NCI-H446 treated with DMSO at 0.1 percent for 48 hours (cell line): ENCODE measurements at places on chromosomes 4 and X.

DNA sequence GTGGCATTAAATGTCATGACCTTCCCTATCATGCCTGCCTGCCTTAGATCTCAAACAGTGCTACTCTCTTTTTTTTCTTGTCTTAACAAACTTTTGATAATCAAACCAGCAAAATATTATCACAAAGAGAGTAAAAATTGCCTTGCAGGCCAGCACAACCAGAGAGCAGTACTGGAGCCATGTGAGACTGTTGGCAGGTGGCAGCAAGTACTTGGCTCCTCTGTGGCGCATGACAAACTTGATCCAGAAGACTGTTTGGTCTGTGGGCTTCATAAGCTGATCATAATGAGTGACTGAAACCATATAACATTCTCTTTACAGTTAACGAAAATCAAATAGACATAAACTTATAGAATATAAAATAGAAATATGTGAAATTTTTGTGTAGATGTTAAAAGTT is 33.3 kb upstream of the UGT2A3 start:
- DNase-seq = no peak

DNA sequence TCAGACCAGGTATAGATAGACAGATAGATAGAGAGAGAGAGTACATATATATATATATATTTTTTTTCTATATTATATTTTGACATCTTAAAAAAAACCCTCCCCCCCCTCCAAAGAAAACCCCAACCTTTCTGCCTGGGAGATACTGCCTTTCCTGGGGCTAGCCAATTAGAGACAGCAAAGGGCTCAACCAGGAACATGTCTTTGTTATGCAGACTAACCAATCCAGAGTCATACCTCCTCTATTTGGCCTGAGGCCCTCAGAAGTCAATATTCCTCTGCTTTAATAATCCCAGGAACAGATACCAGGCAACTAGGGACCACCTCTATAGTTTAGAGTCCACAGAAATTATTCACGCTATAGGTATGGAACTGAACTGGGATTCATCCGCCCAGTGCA is 135.6 kb upstream of the MAD2L1 start:
- DNase-seq = no peak

DNA sequence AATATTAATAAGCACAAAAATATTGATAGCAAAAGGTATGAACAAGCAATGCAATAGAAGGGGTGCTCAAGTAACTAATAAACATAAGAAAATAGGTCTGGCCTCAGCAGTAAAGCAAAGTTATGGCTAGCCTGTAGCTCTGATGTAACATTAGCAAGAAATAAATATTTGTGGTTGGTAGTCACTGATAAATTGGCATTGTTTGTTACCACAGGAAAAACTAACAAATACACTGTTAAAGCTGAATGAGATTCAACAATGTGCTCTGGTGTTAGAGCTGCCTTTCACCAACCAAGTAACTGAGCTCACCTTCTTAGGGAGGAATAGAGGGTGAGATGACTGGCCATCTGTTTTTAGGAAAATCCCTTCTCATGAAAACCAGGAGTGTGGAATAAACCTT is 71.4 kb downstream of the AREG start:
- DNase-seq = no peak

GRCh38 chr4:180101348-180102083 is 2141.7 kb upstream of the TENM3 start:
- DNase-seq = no peak

DNA sequence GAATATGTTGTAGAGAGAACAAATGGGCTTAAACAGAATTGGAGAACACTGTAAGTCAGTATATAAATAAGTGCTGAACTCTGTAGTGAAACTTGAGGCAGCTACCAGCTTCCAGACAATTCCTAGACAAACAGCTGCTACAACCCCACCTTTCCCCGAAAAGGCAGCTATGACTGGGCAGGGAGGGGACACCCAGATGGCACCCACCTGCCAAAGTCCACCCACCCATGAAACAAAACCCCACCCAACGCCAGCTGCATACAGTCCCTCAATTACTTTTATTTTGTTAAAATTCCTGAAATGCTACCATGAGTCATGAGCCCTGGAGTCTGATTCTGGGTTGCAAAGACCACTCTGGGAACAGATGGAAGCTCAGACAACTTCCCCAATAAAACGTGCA is 24.4 kb downstream of the RELL1 start:
- DNase-seq = peak; percentile 54

- DNase-seq = no peak
Measured at GRCh38 chr4:54585321-54586000, 72.3 kb upstream of the KIT start.

- no peak for DNase-seq
Measured at GRCh38 chr4:80307774-80308465, 27.6 kb upstream of the CFAP299 start.

- DNase-seq = no peak
Measured at GRCh38 chr4:83272900-83273299, 11.7 kb downstream of the COQ2 start.

GRCh38 chr4:142960867-142961644 is 115.0 kb upstream of the INPP4B start:
- no peak for DNase-seq

DNA sequence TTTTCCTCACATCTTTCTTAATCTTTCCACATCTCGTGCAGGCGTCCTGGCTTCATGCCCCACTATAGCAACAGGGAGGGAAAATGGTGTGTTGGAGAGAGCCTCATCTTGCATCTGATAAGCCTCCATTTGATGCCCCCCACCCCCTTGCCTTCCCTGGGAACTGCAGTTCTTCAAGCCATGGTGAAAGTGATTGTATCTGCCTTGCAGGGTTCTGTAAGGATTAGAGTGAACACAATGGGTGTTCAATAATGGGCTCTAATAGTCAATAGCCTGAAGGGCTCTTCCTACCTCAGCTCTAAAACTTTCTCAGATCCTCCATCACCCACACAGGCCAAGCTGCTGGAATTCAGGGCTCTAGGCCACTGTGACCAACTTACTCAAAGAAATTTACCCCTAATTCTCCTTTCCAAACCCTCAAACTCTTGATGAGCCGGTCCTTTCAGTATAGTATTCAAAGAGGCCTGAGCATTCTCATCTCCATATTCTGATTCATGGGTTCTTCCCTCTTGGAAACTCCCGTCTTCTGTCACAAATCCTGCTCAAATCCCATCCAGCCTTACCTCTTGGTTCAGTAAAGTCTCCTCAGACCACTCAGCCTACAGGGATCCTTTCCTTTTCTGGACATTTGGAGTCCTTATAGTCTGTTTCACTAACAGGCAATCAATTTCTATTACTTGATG is 128.3 kb upstream of the TRIM2 start:
- no peak for DNase-seq

GRCh38 chr4:52408032-52408431 is 251.1 kb downstream of the USP46 start:
- no peak for DNase-seq

- DNase-seq = no peak
Measured at GRCh38 chr4:6258741-6259140, 10.9 kb upstream of the WFS1 start.

DNA sequence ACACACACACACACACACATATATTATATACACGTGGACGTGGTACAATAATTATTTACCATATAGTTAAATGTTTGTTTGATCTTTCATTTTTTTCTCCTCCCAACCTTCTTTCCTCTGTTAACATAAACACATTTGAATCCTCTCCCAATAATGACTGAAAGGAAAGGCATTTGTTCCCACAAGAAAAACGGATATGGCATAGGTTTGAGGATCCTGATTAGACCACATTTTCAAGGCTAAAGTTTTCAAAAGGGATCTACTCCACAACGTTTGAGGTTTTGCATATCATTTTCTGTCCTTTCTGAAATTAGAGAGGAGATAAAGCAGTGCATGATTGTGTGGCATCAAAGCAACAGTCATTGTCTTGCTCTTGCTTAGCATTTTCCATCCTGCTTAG is 1883.4 kb downstream of the STIM2 start:
- no peak for DNase-seq
